Calu3 (cell line): ENCODE measurements at places on chromosomes 2 and 18.
A peak's percentile ranks its signal among the peaks of the same experiment; 100 is the strongest.

DNA sequence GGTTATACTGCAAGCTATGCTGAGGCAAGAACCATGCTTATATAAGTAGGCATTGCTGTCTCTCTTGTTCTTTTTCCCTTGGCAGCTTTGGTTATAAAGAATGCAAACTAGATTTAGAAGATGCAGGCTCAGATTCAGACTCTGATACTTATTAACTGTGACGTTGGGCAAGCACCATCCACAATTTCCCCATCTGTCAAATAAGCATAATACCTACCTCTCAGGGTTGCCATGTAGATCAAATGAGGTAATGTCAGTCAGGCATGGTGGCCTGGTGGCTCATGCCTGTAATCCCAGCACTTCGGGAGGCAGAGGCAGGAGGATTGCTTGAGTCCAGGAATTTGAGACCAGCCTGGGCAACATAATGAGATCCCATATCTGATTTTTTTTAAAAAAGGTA, 21.7 kb downstream of the ITGAV start:
- no peaks in the 10 kb centered on the region for H3K27me3 ChIP-seq
- H3K36me3 ChIP-seq = peaks cover 4% of the 10 kb centered on the region
- no peak for DNase-seq
- peaks cover 18% of the 10 kb centered on the region for H3K4me1 ChIP-seq
- no peak overlapping the region for H3K27ac ChIP-seq

DNA sequence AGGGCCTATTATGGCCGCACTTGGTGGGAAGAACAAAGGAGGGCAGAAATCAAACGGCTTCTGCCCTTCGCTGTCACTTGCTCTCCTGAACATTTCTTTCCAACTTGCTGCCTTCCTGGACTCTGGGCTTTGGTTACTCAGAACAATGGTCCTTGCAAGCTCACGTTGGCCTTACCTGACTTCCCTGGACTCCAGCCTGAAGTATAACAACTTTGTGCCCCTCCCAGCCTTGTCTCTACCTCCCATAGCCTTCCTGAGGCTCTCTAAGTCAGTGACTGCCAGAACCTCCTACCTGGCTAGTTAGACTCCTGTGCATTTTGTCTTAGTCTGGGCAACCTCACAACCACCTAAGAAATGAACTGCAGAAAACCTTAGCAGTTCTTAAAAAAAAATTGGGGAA, 30.2 kb upstream of the ITPRID2 start:
- H3K27me3 ChIP-seq = no peaks in the 10 kb centered on the region
- H3K27ac ChIP-seq = no peak overlapping the region
- no peak overlapping the region for H3K4me3 ChIP-seq
- DNase-seq = no peak

- peaks cover 5% of the 10 kb centered on the region for H3K4me1 ChIP-seq
- H3K4me3 ChIP-seq = no peak overlapping the region
- H3K27ac ChIP-seq = no peak overlapping the region
Observed at GRCh38 chr18:36114251-36114650, 14.9 kb downstream of the SLC39A6 start.

- peaks cover 70% of the 10 kb centered on the region for H3K27me3 ChIP-seq
- no peaks in the 10 kb centered on the region for H3K36me3 ChIP-seq
- H3K27ac ChIP-seq = no peak overlapping the region
- no peaks in the 10 kb centered on the region for H3K4me1 ChIP-seq
- no peak overlapping the region for H3K4me3 ChIP-seq
- DNase-seq = no peak
Observed at GRCh38 chr2:236527159-236527630, 42.4 kb upstream of the ACKR3 start.

GRCh38 chr2:100977511-100977910, 24.6 kb upstream of the RPL31 start:
- H3K4me1 ChIP-seq = peaks cover 8% of the 10 kb centered on the region
- no peak for DNase-seq
- no peaks in the 10 kb centered on the region for H3K27me3 ChIP-seq
- H3K4me3 ChIP-seq = no peak overlapping the region
- H3K36me3 ChIP-seq = peaks cover 66% of the 10 kb centered on the region
- H3K27ac ChIP-seq = no peak overlapping the region

DNA sequence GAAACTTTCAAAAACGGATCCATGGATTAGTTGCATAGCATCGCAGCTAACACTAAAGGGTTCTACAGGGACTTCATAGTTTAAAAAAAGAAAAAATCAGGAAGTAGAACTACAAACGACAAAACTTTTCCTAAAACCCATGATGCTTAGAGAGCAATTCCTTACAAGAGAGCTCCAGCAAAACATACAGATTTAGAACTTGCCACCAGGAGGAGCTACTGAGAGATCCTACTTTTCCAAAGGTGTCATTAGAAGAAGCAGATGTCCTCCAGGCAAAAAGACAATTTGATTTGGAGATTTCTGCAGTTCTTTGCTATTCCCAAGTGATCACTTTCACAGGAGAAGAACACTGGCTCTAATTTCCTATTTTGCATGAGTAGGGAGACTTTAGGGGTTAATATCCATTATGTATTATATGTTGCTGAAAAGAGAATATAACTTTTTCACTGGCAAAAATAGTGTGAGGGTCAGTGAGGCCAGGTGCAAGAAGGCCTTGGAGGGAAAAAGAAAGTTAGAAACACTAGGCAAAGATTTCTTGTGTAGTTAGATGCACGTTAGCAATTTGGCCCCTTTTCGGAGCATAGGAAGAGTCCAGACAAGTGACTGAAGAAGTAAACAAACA, 436.2 kb downstream of the SUCLG1 start:
- no peaks in the 10 kb centered on the region for H3K36me3 ChIP-seq
- H3K4me3 ChIP-seq = no peak overlapping the region
- no peaks in the 10 kb centered on the region for H3K27me3 ChIP-seq
- no peak overlapping the region for H3K27ac ChIP-seq

- no peak for DNase-seq
- peaks cover 27% of the 10 kb centered on the region for H3K4me1 ChIP-seq
- no peaks in the 10 kb centered on the region for H3K27me3 ChIP-seq
Observed at GRCh38 chr2:74548285-74548899, 5.3 kb downstream of the LOXL3 start.

DNA sequence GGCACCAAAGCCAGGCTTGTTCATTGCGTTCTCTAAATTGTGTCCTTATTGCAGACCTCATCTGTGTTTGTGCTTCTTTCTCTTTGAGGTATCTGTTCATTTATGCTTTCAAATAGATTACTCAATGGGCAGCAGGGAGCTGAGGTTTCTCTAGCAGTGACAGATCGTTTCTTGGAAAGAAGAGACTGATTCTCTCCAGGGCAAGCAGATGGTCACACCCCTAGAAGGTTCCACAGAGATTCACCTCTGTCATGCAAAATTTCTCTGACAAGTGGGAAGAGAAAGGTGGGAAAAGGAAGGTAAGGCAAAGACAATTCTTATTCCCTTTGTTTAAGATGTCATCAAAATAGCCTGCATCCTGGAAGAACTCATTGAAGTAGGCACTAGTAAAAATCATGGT, 14.0 kb downstream of the DLGAP1 start:
- no peaks in the 10 kb centered on the region for H3K36me3 ChIP-seq
- H3K4me3 ChIP-seq = no peak overlapping the region
- H3K27ac ChIP-seq = no peak overlapping the region

GRCh38 chr18:2258954-2259353, 312.4 kb downstream of the METTL4 start:
- no peak overlapping the region for H3K4me3 ChIP-seq
- H3K27me3 ChIP-seq = no peaks in the 10 kb centered on the region
- no peak for DNase-seq

GRCh38 chr2:61878761-61879160, 9.7 kb downstream of the CCT4 start:
- H3K4me1 ChIP-seq = no peaks in the 10 kb centered on the region
- peaks cover 84% of the 10 kb centered on the region for H3K36me3 ChIP-seq
- H3K27ac ChIP-seq = no peak overlapping the region
- H3K27me3 ChIP-seq = no peaks in the 10 kb centered on the region
- no peak overlapping the region for H3K4me3 ChIP-seq

GRCh38 chr2:101419096-101419663, 31.9 kb upstream of the CREG2 start:
- H3K4me3 ChIP-seq = no peak overlapping the region
- no peaks in the 10 kb centered on the region for H3K4me1 ChIP-seq
- H3K27me3 ChIP-seq = no peaks in the 10 kb centered on the region
- DNase-seq = peak; percentile 67
- no peak overlapping the region for H3K27ac ChIP-seq

DNA sequence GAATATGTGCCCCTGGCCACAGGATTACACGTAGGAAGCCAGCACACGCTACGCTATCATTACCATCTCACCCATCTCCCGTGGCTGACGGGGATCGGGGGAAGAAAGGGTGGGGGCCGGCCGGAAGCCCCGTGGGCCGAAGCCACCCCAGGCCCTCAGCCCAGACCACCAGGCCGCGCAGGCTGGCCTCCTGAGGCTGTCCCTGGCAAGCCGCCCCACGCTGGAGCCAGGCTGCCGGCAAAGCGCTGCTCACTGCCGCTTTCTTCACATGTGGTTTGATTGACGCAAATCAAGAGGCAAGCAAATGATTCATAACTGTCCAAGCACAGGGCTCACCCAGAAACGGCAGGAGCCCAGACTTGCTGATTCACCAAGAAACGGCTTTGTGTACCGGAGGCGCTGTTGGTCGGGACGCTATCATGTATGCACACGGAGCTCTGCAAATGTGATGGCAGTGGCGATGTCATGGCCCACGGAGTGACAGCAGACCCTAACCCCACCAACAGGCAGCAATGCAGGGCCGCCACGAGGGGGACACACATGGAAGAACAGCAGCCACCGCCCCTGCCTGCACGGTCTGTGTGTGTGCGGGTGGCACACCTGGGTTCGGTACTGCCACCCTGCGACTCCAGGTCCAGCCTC, 125.7 kb downstream of the HDAC4 start:
- peaks cover 10% of the 10 kb centered on the region for H3K36me3 ChIP-seq
- H3K27ac ChIP-seq = peak overlapping the region; percentile 74
- peaks cover 29% of the 10 kb centered on the region for H3K4me1 ChIP-seq

GRCh38 chr2:37683921-37684780, 12.7 kb upstream of the CDC42EP3 start:
- peaks cover 13% of the 10 kb centered on the region for H3K4me1 ChIP-seq
- DNase-seq = no peak
- H3K27me3 ChIP-seq = no peaks in the 10 kb centered on the region

GRCh38 chr2:27889774-27890145, 427 bp downstream of the RBKS start:
- peak overlapping the region; percentile 98 for H3K4me3 ChIP-seq
- peak; percentile 8 for DNase-seq
- peaks cover 26% of the 10 kb centered on the region for H3K36me3 ChIP-seq
- peak overlapping the region; percentile 97 for H3K27ac ChIP-seq

- peaks cover 37% of the 10 kb centered on the region for H3K36me3 ChIP-seq
- peaks cover 58% of the 10 kb centered on the region for H3K4me1 ChIP-seq
- H3K4me3 ChIP-seq = peak overlapping the region; percentile 63
- H3K27me3 ChIP-seq = no peaks in the 10 kb centered on the region
Observed at GRCh38 chr18:57780706-57781347, 22.3 kb downstream of the ATP8B1 start.

DNA sequence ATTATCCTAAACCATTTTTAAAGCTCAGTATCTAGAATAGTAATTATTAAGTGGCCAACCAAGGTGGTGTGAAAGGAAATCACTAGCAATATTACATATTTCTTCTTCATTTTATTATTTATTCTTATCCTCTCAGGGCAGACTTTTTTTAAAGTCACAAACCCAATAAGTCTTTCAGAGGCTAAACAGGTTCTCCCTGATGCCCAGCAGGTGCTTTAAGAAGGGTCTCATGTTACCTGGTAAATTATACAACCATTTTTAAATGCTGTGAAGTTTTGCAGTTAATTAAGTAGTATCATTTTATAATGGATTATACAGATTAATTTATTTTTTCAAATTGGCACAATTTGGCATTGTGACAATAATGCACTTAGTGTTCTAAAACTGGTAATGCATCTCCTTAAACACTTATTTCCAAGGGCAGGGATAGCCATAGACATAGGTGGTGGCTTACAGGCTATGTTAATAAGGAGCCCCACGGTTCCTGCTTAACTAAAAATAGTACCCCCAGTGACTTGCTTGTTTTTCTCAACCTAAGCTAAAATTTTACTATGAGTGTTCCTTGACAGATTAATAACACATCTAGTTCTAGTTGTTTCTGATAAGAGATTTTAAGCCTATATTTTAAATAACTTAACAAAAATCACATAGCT, 67.0 kb downstream of the PMS1 start:
- H3K4me3 ChIP-seq = no peak overlapping the region
- DNase-seq = no peak
- H3K27me3 ChIP-seq = no peaks in the 10 kb centered on the region
- H3K27ac ChIP-seq = no peak overlapping the region
- H3K36me3 ChIP-seq = peaks cover 5% of the 10 kb centered on the region
- H3K4me1 ChIP-seq = no peaks in the 10 kb centered on the region

DNA sequence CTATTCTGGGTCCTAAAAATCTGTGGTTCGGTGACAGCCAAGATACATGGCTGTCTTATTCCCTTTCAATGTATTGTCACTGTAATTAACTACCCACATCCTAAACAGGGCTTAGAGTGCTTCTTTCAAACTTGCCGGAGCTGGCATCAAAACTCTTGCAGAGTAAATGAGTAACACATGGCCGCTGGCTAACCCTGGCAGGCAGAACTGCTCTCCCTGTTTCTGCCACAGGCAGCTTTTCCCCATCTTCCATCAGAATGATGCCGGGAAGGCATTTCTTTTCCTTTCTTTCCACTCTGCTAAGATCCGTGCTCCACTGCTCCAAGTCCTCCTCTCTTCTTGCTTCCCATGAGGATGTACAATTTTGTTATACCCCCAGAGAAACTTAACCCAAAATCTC, 54.8 kb upstream of the PTPRM start:
- no peaks in the 10 kb centered on the region for H3K36me3 ChIP-seq
- peak; percentile 65 for DNase-seq
- H3K27ac ChIP-seq = peak overlapping the region; percentile 17
- no peaks in the 10 kb centered on the region for H3K27me3 ChIP-seq
- peaks cover 19% of the 10 kb centered on the region for H3K4me1 ChIP-seq
- peak overlapping the region; percentile 36 for H3K4me3 ChIP-seq

- no peaks in the 10 kb centered on the region for H3K36me3 ChIP-seq
- H3K4me3 ChIP-seq = no peak overlapping the region
- H3K4me1 ChIP-seq = no peaks in the 10 kb centered on the region
- H3K27me3 ChIP-seq = no peaks in the 10 kb centered on the region
- no peak overlapping the region for H3K27ac ChIP-seq
Observed at GRCh38 chr18:31386741-31387140, 10.2 kb downstream of the DSG4 start.

DNA sequence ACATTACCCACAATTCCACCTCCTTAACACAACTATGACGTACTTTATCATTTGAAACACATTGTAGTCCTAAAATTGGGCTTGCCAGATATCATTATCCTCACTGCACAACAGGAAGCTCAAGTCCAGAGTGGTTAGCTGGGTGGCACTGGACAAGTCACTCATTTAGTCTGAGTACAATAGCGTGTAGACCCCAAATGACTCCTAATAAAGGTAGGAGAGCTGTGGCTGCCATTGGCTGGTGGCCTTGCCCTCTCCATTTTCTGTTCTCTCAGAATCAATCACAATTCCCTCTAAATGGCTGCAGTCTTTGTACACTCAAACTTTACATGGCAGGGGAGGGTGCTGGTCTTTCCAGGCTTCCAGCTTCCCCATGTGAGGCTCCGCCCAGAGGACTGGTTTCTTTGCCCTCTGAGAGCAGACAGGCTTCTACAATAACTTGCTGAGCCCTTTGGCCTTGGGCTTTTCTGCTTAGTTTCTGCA, 11.7 kb downstream of the PSTPIP2 start:
- DNase-seq = no peak
- H3K4me1 ChIP-seq = no peaks in the 10 kb centered on the region
- no peak overlapping the region for H3K4me3 ChIP-seq
